GM19239 (cell line): ENCODE measurements at places on chromosomes 1 and 21.

DNA sequence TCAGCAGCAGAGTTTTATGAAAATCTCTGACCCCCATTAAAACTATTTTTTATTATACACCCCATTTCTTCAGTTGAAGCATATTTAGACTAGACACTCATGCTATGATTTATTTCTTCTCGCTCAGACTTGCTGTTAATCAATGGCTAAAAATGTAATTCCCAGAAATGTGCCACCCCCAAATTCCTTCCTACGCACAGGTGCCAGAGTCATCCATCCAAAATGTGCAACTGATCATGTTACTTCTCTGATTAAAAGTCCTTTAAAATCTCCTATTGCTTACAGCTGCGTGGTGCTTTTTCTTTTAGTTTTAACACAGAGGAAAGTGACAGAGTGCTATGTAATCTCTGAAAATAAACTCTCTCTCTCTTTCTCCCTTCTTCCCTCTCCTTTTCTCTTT is 954.4 kb downstream of the NCAM2 start:
- DNase-seq = no peak

- DNase-seq = no peak
Observed at GRCh38 chr1:83800066-83800465, 198.9 kb downstream of the TTLL7 start.

- DNase-seq = no peak
Observed at GRCh38 chr1:76951153-76951552, 83.9 kb downstream of the ST6GALNAC5 start.

DNA sequence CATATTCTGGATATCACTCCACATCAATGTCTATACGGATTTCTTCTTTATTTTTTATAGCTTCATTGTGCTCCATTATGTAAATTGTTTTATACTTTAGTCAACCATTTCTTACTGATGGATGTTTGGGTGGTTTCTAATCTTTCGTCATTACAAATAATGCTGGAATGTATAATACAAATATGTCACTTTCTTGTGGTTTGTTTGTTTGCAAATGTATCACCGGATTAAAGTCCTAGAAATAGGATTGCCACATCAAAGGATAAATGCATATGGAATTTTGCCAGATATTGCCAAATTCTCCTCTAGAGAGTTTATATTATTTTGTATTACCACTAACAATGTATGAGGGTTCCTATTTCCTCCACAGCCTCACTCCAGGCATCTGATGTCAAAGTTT is 48.7 kb upstream of the PRDM2 start:
- DNase-seq = no peak

DNA sequence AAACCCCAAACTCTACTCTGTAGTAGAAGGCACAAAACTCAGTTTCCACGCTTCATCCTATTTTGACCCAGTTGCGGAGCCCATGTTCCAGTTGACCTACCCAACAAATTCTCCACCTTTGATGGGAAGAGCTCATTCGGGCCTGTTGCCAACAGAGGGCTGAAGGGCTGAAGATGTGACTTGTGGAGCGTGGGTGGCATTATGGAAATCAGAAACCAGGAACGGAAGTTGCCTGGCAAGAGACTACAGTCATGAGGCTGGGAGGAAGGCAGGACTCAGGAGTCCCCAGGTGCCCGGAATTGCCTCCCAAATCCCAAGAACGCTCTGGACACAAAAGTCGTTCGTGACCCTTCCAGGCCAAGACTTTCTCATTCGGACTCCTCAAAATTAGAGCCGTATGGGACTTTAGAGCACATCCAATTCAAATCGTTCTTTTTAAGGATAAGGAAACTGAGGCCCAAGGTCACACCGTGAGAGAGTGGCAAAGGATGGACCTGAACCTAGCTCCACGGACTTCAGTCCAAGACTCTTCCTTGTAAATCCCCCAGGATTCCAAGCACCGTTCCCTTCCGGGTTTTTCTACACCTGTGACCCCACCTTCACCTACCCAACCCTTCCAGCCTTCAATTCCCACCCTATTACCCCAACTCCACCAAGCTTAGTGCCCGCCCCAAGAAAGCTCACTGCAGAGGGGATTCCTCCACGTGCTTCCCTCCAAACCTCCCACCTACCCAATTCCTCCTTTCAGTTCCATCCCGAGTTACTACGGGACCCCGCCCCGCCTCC is 739 bp downstream of the SMG5 start:
- no peak for DNase-seq

DNA sequence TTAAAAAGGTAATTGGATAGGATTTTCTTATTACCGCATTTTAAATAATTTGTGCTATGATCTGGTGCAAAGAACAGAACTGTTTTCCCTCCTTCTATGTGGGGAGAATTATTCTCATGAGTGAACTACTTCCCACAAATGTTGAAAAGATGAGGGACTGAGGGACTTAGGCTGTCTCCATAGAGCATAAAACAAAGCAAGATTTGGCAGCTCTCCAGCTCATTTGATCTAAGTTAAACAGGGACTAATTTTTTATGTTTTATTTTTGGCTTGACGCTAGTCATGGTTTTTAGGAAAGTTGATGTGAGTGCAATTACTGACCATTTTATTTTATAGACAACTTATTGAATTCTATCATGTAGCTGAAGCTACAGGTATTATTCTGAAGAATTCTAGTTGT is 362.3 kb downstream of the HLX start:
- DNase-seq = no peak

DNA sequence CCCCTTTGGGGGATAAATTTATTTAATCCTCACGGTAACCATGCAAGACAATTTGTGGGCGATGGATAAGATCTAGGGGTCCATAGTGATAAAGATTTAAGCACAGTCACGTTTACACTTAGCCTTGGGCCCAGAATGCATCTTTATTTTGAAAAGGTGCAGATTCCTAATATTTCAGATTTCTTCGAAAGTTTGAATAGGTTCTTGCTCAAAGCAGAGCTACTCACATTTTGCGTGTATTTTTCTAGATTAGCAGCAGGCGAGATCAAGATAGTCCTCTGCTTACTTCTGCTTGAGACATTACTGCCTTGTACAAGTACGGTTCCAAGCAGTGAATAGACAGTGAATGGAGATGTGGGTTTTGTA is 647 bp downstream of the TSEN15 start:
- no peak for DNase-seq
